ENCODE measurements at places on chromosomes 7 and 10.

- DNase-seq: no peak
Observed at GRCh38 chr10:43070121-43071085, 6.5 kb upstream of the RET start.

DNA sequence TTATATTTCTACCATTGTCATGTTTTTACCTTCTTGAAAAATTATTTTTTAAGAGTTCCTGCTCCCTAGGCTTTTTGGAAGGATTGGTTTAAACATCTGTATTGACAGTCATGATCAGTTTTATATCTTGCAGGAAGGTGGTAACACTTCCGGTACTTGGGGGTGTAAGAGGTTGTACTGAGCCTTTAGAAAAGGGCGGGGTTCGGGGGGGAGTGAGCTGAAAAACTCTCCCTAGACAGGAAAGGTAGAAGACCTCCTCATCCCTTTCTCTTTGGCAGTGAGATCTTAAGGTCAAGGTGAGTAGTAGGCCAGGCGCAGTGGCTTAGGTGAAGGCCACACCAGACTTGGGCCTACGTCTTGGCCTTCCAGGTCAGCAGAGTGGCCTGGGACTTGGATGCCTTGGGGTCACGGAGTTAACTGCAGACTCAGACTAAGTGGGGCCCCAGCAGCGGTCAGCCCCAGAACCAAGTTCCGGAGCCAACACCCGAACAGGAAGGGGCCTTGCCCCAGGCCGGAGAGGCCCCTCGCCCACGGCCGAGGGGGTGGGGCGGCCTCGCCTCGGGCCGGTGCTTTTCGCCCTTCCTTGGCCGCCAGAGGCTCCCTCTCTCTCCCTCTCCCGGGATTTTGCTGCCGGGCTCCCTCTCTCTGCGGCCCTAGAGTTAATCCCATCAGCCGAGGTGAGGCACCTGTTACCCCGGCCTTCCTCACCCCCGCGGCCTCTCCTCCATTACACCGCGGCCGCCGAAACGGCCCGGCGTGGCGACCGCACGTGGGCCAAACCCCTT lies at the start of gene PPP1R9A:
PPP1R9A (plus strand) TSS at position 569 of the 785 bp plus-strand sequence. CDS start 2,520 bp downstream, outside the sequence.
- DNase-seq: no peak

DNA sequence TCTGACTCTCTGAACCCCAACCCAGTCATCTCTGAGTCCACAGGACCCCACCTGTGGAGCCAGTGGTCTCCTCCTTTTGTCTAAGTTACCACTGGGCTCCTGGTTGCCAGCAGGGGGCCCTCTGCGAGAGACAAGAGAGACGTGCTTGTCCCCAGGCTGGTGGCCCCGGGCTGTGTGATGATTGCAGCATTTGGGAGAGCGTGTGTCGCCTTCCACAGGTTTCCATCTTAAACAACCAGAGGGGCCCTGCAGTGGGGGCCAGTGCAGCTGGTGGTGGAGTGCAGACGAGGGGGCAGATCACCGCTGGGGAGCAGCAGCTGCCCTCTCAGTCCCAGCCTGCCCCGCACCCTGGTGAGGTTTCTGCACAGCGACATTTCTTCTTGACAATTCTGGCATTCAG lies 122.4 kb upstream of the PPP2R2D start:
- DNase-seq: no peak

DNA sequence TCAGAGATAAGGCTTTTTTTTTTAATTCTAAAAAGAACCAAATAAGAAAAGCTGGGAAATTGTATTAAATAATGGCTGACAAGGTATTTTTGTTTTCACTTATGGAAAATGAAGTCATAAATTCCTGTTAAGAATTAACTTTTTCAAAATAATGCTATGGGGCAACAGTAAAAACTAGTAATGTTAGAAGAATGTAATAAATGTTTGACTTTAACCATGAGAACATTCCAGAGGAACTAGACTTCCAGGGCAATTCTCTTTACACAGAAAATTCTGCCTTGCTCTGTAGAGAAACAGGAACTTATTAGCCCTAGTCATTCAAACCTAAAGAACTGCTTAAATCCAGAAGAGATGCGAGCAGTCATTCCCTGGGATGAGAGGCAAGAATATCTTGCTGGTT lies 571.1 kb downstream of the IPMK start:
- peak; percentile 84 for DNase-seq

DNA sequence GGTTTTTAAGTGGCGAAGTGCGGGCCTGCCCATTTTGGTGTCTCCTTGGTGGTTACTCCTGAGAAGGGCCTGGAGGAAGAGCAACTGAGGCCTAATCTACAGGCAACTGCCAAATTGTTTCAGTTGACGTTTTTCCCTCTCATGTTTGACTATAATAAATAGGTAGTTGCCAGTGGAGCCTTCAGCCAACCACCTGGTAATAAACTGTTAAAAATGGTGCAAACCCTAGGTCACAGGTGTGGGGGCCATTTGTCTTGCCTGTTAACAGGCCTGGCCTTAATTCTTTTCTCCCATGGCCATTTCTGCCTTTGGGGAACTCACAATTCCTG lies 3.7 kb downstream of the IKZF1 start:
- no peak for DNase-seq

DNA sequence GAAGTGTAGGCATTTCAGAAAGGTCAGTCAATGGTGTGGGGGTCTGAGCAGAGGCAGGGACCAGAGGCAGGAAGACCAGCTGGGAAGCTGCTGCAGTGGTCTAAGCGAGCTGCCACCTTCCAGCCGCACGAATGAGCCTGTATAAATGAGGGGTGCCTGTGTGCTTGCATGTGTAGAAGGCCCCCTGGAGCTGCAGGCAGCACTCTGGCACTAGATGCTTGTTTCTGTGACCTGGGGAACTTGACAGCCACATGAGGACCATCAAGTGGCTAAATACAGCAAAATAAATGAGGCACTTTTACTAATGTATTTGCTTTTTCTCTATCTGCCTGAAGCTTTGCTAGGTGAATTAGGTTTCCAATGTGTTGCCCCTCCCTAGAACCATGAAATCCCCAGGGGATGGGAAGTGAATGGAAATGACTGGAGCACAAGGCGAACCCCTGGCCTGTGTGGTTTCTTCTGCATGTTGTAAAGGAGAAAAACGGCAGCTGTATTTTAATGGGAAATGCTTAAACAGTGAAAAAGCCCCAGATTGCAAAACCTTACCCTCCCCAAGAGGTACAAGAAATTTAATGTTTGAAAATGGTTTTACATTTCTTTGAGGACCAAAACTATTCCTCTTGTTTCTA lies 57.7 kb downstream of the PYROXD2 start:
- DNase-seq: peak; percentile 91

GRCh38 chr10:54081950-54082349 lies 719.1 kb downstream of the PCDH15 start:
- DNase-seq: no peak

GRCh38 chr7:28157076-28157745 lies 23.4 kb downstream of the JAZF1 start:
- DNase-seq: no peak

GRCh38 chr10:58806970-58807628 lies 294.4 kb downstream of the BICC1 start:
- no peak for DNase-seq

DNA sequence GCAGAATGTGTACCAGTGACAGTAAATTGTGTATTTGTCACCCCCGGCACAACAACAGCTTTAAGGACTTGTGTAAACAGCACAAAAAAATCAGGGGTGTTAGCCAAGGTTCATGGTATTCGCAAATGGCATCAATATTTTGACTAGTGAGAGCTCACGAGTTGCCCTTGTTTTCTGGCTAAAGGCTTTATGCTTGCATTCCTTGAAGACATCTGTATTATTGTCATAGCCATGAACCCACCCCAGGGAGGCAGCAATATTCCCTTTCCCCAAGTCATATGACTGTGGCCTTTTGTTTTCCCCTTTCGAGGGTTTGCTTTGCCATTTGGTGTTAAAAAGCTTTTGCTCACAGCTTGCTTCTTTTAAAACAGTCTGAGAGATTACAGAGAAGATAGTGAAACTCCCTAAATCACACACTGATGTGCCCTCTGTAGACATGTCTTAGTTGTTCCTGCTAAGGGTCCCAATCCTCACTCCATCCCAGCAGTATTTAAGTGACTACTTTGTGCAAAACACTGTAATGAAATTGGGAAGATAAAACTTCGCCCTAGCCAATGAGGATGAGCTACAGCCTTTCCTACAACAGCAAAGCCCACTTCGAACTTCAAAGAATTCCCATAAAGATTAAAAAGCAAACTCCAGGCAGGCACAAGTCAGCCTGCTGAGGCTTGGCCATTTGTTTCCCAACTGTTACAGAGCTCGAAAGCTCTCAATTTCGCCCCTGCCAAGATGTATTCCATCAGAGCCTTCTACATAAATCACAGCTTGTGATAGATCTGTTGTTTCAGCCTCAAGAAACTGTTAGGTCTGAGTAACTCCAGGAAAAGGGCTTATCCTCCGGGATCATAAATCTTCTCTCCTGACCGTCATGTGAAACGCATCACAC lies 172.3 kb downstream of the ADAM12 start:
- DNase-seq: peak; percentile 93

GRCh38 chr7:121410829-121411596 lies 14.9 kb upstream of the FAM3C start:
- DNase-seq: no peak

- no peak for DNase-seq
Observed at GRCh38 chr7:47414342-47415317, 167.3 kb downstream of the TNS3 start.

DNA sequence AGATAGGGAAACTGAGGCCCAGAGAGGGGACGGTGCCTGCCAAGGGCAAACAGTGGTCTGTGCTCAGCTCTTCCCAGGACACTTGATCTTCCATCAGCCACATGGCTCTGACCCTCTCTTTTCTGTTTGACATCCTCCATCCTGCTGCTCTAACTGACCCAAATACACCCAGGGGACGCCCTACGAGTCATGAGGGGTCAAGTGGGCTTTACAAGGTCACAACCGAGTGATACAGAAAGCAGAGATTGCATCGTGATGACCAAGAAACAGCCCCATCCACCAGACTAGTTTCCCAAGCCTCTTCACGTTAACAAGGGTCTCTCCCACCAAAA lies 131.2 kb upstream of the UNC5B start:
- DNase-seq: no peak

DNA sequence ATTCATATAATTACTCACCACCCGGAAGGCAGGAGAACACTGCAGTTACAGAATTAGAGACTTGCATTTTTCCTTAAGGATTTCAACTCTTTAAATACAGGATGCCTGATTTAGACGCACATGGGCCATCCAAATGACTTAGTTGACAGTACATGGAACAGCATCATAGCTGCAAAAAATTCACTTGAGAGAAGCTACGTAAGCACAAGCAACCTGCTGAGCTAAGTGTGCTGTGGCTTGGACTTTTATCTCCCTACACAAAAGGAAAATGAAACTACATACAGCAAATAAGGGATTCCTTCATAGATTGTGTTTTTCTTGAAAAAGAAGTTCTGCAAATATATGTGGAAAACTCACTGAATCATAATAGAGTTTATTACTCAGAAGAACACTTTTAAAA lies 152.6 kb downstream of the POU6F2 start:
- DNase-seq: no peak

- no peak for DNase-seq
Observed at GRCh38 chr7:44622342-44623151, 16.1 kb downstream of the OGDH start.

DNA sequence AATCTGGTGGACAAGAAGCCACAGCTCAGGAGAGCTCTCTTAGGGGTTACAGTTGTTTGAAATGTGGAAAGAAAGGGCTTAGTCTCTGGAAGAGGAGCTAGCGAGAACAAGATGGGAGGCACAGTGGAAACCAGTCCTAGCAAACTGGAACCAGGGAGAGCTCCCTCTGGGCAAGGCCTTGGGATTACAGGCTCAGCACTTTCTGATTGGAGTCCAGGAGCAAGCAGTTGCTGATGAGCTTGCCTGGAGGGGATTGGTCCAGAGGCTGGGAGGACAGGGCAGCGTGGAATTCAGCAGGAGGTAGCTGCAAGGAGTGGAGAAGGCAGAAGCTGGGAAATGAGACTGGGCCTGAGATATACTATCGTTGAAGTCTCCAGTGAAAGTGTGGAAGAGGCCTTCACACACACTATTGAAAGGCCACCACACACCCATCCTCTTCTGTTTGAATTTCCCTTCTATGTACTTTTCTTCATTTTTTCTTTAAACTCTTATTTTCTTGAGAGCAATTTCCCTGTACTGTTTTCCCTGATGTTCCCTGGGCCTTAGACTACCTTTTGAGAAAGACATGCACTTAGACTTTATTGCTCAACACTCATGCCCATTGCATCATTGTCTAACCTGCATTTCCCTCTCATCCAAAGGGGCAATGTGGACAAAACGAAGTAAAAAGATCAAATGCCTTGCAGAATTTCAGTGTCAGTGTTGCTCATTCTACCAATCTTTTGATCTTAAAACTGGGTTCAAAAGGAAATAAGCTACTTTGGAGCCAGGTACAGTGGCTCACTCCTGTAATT lies 57.8 kb upstream of the LANCL2 start:
- no peak for DNase-seq

DNA sequence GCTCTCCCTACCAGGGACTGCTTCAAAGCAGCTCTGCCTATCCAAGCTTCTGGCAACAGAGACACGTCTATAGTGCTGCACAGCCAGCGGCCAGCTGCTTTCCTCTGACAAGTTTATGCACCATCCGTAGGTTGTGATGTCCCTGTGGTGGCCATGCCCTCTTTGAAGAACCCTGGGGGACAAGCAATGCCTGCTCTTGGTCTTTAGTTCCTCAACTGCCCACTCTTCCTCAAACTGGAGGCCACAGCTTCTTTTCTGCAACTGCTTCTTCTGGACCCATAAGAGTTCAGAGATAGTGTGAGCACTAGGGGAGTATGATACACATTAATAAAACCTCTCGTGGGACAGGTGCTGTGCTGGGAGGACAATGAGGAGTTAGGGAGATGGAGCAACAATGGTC lies 164.9 kb downstream of the ELMO1 start:
- DNase-seq: no peak

GRCh38 chr10:10092581-10092980 lies 925.1 kb upstream of the CELF2 start:
- peak; percentile 18 for DNase-seq

GRCh38 chr7:84157171-84157570 lies 37.4 kb downstream of the SEMA3A start:
- no peak for DNase-seq

GRCh38 chr10:10930979-10931743 lies 86.5 kb upstream of the CELF2 start:
- no peak for DNase-seq

GRCh38 chr10:29628311-29628710 lies 6.5 kb downstream of the SVIL start:
- DNase-seq: no peak

GRCh38 chr7:67341153-67341768 lies 344.6 kb downstream of the TYW1 start:
- DNase-seq: no peak

DNA sequence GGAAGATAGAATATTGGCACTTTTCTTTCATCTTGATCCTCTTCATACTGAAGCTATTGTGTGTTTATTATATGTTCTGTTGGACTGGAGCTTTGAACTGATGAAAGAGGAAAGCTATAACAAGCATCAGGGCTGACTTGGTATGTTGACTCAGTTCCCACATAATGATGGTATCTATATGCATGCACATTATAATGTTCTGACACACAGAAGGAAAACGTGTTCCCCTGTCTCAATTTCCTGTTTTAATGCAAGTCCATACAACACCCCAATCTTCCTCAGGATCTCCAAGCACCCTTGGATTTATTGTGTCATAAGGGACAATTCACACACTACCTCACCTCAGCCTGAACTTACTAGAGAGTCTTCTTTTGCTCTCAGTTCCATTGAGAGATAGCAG lies 8.3 kb upstream of the WASL start:
- DNase-seq: no peak

GRCh38 chr10:92822964-92823363 lies 25.4 kb upstream of the EXOC6 start:
- DNase-seq: no peak

GRCh38 chr7:11548532-11548931 lies 283.5 kb downstream of the THSD7A start:
- DNase-seq: no peak

- DNase-seq: no peak
Observed at GRCh38 chr10:119784340-119785067, 58.7 kb downstream of the INPP5F start.

All from fibroblast of skin of left quadriceps (primary cell).